HT-29 (cell line): ENCODE measurements at places on chromosomes 7 and 10.
A peak's percentile ranks its signal among the peaks of the same experiment; 100 is the strongest.

DNA sequence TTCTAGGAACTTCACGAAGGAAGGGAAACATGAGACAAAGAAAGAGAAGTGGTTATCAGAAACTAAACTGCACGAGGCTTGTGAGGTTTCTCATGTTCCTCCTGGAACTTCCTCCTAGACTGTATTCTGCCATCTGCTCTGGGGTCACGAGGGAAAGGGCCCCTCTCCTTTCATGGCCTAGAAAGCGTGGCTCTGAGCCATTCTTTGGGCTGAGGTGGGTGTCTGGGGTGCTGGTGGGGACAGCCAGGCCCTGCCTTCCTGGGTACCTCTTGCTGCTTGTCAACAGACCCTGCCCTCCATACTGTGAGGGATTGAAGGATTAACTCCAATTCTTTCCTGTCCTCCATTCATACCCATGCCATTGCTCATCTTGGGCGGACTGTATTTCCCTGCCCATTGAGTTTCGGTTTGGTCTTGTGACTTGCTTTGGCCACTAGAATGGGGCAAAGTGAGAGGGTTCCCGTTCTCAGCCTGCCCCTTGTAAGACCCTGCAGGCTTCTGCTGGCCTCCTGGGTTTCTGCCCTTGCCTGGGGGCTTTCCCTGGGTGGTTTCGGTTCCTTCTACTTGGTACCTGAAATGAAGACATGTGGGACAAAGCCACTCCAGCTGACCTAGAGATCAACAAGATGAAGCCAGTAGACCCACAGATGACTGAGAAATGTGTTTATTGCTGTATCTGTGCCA lies 14.9 kb upstream of the GIMAP8 start:
- DNase-seq: no peak

DNA sequence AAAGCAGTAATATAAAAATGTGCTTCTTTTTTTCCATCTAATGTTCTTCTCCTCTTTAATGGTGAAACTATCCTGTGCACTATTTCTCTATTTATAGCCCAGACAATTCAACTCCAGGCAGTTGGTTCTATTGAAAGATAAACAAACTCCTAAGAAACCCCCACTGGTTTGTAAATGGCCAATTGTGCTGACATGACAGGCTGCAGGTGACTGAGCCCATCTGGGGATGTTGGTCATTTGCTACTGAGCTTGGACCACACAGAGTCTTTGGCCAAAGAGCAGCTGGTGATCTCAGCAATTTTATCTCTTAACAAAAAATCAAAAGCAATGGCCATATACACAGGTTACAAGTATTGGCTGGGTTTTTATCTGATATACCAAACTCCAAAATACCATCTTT lies 631.8 kb upstream of the CELF2 start:
- no peak for DNase-seq

DNA sequence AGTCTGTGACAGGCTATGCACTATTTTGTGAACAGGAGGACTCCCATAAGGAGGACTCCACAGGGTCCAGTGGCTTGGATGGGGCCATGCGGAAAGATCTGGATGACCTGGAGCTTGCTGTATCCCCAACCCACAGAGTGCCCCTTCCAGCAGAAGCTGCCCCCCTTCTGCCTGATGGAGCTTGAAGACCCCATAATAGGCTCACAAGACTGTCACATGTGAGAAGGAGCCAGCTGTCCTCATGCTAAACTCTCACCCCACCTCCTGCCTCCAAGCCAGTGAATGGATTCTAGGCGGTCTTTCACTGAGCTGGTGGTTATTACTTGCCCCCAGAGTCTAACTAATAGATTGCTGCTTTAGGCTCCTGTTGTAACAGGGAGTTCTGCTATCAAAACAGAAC lies 79.1 kb downstream of the XRCC2 start:
- DNase-seq: no peak

GRCh38 chr7:93461350-93461749 lies 113.2 kb downstream of the CALCR start:
- peak; percentile 57 for DNase-seq

DNA sequence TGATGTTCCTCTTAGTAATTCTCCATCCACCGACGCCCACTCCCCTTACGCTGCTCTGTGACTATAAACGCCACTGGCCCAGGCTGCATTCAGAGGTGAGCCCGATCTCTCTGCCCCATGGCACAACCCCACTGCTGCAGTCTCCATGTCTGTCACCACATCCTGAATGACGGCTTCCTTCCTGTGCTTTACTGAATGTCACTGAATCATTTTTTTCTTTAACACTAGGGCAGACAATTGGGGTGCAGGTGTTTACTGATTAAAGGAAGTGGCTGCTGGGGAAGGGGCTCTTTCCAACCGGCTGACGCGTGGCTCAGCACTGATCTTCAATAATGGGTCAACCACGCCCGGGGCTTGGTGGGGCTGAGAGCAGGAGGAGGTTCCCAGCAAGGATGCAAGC lies 208.3 kb downstream of the USP6NL start:
- no peak for DNase-seq

DNA sequence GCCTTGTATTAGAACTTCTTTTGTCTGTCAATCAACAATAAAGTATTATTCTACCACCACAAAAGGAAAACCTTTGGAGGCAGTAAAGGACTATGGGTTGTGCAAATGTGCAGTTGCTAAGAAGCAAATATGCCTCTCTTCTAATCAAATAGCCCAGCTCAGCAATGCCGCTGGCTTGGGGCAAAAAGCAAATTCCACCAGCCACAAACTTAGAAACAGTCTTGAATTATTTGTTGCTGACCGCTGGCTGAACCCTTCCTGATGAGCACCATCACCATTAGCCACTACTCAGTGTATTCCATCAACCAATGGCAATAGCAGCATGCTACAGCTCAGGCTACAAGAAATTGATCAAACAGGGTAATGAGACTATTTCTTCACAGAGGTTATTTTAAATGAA lies 51.0 kb downstream of the SKAP2 start:
- no peak for DNase-seq

DNA sequence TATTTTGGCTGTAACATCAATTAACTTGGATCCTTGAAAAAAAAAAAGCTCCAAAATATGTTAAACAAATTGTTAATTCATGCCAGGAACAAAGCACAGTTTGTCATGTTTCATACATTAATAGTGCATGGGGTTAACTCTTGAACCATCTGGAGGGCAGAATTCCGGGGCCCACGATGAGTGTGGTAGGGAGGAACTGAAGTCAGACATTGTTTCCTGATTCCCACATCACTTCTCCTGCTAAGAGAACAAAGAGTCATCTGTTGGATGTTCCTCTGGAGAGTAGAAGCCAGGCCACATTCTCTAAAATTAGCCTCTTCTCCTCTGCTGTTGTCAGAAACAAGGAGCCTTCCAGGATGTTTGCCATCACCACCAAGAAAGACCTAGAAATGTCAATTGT lies 54.6 kb downstream of the TMEM178B start:
- no peak for DNase-seq

DNA sequence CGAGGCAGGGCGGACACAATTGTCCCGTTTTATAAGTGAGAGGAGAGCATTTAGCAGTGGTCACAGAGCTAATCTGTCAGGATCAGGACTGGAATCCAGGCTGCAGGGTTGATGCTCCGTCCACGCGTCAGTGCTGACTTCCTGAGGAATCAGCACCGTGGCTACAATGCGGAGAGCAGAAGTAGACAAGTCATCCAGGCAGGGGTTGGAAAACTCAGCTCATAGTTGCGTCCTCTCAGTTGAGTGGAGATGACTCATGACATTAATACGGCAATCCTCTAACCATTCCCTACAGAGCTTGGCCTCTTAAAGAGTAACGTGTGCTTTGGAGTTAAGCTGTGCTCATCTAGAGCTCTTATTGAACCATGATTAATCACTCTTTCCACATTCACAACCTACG lies 17.1 kb upstream of the HTR5A start:
- no peak for DNase-seq

- no peak for DNase-seq
These were observed 14.9 kb upstream of the EZH2 start for GRCh38 chr7:148898845-148899484.

GRCh38 chr7:93943816-93944540 lies 22.4 kb downstream of the GNG11 start:
- DNase-seq: no peak

GRCh38 chr10:1121271-1121970 lies 65.2 kb downstream of the WDR37 start:
- DNase-seq: no peak

GRCh38 chr7:82396343-82396742 lies 47.2 kb downstream of the CACNA2D1 start:
- no peak for DNase-seq

DNA sequence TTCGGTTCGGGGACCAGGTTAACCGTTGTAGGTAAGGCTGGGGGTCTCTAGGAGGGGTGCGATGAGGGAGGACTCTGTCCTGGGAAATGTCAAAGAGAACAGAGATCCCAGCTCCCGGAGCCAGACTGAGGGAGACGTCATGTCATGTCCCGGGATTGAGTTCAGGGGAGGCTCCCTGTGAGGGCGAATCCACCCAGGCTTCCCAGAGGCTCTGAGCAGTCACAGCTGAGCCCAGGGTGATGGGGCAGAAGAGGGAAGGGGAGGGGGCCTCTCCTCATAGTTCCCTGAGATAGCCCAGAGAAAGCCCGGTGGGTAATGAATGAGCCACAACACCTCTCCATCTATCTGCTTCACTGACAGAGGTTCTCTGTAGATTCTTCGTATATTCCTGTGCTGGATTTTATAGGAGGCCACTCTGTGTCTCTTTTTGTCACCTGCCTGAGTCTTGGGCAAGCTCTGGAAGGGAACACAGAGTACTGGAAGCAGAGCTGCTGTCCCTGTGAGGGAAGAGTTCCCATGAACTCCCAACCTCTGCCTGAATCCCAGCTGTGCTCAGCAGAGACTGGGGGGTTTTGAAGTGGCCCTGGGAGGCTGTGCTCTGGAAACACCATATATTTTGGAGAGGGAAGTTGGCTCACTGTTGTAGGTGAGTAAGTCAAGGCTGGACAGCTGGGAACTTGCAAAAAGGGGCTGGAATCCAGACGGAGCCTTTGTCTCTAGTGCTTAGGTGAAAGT lies 16.4 kb downstream of the PRSS2 start:
- no peak for DNase-seq

GRCh38 chr7:291373-292092 lies 1.6 kb downstream of the FOXL3 start:
- no peak for DNase-seq

GRCh38 chr10:37035853-37036252 lies 89.5 kb upstream of the ANKRD30A start:
- no peak for DNase-seq

DNA sequence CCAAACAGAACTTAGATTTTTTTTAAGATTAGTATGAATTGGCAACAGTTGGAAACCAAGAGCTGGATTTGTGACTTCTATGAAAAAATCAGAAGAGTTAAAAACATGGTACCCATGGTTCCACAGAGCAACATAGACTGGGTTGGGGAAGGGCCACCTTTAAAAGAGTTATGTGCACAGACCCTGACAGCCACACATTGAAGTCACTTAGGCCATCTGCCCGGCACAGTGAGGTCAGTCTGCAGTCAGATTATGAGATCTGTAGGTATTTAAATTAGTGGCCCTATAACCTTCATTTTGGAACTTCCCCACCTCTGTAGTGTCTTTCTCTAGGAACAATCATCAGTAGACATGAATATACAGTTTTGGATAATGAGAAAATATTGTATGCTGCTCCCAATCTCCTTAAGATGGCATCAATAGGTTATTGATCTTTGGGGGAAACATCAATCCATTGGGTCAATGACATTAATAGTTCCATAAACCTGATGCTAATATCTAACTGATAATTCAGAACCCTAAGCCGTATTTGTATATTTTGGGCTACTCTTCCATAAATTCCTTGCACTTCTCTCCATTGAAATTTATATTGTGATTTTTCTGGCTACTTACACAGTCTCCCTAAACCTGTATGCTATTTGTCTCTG lies 7.0 kb downstream of the ANKRD1 start:
- no peak for DNase-seq

GRCh38 chr10:113357681-113358300 lies 195.1 kb upstream of the HABP2 start:
- DNase-seq: no peak

DNA sequence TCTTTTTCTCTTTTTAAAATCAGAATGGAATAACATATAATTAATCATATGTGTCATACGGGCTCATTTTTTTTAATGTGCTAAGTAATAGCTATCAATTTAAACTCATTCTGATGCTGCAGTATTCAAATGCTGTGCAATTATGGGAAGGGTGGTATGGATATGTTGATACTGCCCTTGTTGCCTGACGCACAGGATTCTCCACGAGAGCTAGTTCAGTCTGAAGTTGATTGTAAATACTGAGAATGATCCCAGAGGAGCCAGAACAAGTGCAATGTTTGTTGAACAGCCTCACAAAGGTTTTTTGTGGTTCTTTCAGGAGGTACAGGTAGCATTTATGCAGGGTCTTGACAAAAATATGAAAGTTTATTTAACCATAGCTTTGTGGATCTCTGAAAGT lies 13.4 kb downstream of the NPY start:
- DNase-seq: no peak

DNA sequence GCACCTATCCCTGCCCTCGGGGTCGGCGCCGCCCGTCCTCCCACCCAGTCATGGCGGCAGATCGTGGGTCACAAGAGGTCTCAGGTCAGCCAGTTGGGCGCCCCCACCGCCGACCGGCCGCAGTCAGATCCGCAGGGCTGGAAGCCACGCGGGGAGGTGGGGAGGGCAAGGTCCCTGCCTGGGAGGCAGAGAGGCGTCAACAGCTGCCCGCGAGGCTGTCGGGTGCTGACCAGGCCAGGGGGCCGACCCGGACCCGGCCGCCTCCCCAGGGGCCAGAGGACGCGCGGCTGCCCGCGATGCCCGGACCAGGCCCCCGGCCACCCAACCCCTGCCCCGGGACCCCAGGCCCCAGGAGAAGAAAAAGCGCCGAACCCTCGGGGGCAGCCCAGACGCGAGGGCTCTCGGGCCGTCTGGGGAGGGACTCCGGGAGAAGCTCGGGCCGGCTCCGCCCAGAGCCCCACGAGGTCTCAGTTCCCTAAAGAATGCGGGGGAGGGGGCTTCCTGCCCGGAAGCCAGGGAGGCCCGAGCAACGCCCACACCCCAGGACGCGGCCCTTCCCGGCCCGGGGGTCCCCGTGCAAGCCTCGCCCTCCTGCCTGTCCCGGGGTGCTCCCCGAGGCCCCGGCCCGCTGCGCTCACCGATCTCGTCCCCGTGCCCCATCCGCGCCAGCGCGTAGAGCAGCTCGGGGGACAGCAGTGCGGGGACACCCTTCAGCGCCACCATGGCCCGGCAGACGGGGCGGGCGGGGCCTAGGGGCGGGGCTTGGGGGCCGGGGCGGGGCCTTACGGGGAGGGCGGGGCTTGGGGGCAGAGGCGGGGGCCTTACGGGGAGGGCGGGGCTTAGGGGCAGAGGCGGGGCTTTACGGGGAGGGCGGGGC lies at the start of gene FUOM:
FUOM (minus strand) TSS at position 735 of the 877 bp plus-strand sequence; CDS start at position 723, 12 bp downstream.
- peak; percentile 35 for DNase-seq

GRCh38 chr7:7702826-7703225 lies 15.6 kb downstream of the RPA3 start:
- no peak for DNase-seq
